ENCODE measurements at places on chromosomes 12 and 14.

DNA sequence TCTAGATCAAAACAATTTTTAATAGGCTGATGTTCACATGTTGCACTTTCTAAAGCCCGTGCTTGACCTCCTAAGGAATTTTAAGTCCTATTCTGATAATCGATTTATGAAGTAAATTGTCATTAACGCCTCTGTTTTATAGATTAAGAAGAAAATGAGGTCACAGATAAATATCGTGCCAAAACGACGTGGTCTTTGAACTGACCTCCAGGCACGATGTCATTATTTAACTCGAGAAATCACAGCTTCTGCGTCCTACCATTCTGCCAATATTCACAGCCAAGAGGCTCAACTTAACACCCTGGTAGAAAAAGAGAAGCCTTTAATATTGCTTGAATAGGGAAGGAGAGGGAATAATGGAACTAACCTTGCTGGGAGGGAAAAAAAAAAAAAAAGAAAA, 888 bp upstream of the EEA1 start:
- DNase-seq = no peak

DNA sequence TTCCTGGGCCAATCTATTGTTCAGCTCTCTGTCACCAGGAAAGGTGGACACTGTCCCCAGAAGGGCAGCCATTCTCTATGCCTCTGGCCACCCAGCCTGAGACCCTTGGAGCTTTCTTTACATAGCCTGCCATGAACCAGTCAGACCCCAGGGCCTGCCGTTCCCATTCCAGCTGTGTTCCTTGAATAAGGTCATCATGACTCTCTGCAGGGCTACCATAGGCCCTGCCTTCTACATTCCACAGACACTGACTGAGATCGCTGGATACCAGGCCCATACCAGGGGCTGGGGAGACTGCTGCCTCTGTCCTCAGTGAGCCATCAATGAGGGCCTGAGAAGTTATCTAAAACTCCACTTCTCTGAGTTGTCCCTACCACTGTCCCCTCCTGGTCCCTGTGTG, 75.5 kb downstream of the SYNE3 start:
- DNase-seq = no peak

GRCh38 chr12:104788840-104789271, 169.2 kb downstream of the SLC41A2 start:
- no peak for DNase-seq

GRCh38 chr12:54352891-54353874, 11.1 kb downstream of the GPR84 start:
- no peak for DNase-seq

DNA sequence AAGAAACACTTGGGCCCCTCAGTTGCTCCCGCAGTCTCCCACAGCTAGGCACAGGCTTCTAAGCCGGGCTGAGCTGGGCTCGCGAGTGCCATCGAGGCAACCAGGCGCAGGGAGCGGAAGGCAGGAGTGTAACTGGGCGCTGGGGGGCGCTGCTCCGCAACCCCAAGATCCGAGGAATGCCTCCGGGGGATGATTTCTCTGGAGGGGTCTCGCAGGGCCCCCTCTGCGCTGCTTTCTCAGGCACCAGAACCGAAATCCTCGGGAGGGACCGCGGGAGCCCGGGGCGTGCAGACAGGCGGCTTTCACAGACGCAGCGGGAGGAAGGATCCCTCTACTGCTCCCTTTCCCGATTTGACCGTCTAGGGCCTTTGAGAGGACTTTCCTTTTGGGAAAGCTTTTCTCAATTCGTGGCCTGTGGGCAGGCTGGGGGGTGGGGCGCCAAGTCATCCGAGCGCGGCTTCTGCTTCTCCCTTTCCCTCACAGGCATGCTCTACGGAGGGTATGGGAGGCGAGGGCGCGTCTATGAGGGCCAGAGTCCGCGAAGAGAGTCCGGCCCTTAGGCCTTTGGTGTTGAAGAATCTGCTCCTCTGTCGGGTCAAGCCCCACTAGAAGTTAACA, 4.3 kb upstream of the NKX2-1 start:
- DNase-seq = peak; percentile 23

- no peak for DNase-seq
Observed at GRCh38 chr14:95313707-95314106, 6.0 kb downstream of the CLMN start.

- DNase-seq = no peak
Observed at GRCh38 chr14:32013083-32013482, 64.0 kb upstream of the ARHGAP5 start.

DNA sequence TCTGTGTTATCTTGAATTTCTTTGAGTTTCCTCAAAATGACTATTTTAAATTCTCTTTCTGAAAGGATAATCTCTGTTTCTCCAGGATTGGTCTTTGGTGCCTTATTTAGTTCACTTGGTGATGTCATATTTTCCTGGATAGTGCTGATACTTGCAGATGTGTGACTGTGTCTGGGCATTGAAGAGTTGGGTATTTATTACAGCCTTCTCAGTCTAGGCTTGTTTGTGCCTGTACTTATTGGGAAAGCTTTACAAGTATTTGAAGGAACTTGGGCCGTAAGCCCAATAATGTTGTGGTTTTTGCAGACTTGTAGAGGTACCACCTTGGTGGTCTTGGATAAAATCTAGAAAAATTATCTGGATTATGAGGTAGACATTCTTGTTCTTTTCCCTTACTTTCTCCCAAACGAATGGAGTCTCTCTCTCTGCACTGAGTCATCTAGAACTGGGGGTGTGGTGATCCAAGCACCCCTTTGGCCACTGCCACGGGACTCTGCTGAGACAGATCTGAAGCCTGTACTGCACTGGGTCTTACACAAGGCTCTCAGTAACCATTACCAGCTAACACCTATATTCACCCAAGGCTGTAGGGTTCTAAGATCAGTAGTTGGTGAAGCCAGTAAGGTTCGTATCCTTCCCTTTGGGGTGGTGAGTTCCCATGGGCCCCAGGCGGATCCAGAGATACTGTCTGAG, 703.7 kb upstream of the MGAT4C start:
- DNase-seq = no peak

GRCh38 chr12:68240079-68240478, 13.3 kb downstream of the IL22 start:
- no peak for DNase-seq

DNA sequence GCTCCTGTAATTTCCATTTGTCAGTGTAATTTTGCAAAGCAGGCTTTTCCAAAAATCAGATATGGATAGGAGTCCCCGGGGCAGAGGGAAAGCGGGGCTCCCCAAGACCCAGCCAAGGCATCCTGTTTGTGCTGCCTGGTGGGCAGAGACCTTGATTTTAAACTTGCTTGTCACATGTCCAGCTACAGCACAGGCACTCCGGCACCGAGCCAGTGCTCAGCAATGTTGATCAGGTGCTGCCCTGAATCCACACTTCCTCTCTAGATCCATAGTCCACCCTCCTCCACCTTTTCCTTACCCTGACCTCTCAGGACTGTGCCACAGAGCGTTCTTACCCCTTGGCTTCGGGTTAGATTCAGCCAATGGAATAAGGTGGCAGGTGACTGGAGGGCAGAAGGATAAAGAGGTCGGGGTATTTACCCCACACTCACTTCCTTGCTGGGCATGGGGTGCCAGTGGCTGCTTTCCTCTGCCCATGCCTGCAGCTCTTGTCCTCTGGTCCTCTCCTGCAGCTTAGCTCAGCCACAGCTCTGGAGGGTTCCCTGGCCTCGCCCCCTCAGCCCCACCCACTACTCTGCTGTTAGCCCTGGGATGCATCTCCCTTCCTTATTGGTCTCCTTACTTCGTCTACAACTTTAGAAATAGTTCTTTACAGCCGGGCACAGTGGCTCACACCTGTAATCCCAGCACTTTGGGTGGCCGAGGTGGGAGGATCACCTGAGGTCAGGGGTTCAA, 80.1 kb downstream of the IRF2BPL start:
- no peak for DNase-seq

- DNase-seq = no peak
Observed at GRCh38 chr14:22174412-22175277, 414.4 kb downstream of the DAD1 start.

- DNase-seq = peak; percentile 6
Observed at GRCh38 chr12:74021937-74022336, 515.7 kb upstream of the ATXN7L3B start.

- DNase-seq = peak; percentile 66
Observed at GRCh38 chr14:92513966-92514843, 624 bp downstream of the RIN3 start.

- DNase-seq = no peak
Observed at GRCh38 chr14:60651086-60651795, 2.0 kb upstream of the SIX1 start.

GRCh38 chr12:116358893-116359761, 81.6 kb upstream of the MED13L start:
- peak; percentile 67 for DNase-seq

- no peak for DNase-seq
Observed at GRCh38 chr12:92299344-92299743, 153.7 kb upstream of the BTG1 start.

DNA sequence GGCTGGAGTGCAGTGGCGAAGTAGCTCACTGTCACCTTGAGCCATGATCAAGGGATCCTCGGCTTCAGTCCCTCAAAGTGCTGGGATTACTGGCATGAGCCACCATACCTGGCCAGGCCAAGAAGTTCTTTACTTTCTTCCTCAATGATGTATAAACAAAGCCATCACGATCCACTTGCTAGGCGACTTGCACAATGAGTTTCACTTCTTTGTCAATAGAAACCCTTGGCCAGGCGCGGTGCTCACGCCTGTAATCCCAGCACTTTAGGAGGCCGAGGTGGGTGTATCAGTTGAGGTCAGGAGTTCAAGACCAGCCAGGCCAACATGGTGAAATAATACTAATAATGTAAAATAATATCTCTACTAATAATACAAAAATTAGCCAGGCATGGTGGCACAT, 14.4 kb upstream of the SPSB2 start:
- DNase-seq = no peak

- no peak for DNase-seq
Observed at GRCh38 chr14:68688872-68689371, 103.9 kb downstream of the ZFP36L1 start.

- no peak for DNase-seq
Observed at GRCh38 chr14:70796551-70796950, 12.8 kb downstream of the MAP3K9 start.

DNA sequence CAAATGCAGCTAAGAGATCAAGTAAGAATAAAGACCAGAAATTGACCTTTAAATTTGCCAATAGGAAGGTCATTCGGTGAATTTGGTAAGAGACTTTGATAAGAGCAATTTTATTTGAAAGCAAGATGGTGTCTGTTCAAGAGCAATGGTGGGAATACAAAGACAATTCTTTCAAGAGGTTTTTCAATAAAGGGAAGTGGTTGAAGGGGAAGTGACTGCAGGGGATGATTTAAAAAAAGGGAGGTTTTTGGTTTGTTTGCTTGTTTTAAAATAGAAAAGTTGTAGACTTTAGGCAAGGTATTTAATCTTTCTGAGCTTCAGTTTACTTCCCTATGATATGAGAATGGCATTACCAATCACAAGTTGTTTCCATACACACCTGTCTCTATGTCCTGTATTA, 4.3 kb upstream of the APPL2 start:
- DNase-seq = no peak

GRCh38 chr12:120365675-120366340, 3.2 kb downstream of the MSI1 start:
- no peak for DNase-seq

DNA sequence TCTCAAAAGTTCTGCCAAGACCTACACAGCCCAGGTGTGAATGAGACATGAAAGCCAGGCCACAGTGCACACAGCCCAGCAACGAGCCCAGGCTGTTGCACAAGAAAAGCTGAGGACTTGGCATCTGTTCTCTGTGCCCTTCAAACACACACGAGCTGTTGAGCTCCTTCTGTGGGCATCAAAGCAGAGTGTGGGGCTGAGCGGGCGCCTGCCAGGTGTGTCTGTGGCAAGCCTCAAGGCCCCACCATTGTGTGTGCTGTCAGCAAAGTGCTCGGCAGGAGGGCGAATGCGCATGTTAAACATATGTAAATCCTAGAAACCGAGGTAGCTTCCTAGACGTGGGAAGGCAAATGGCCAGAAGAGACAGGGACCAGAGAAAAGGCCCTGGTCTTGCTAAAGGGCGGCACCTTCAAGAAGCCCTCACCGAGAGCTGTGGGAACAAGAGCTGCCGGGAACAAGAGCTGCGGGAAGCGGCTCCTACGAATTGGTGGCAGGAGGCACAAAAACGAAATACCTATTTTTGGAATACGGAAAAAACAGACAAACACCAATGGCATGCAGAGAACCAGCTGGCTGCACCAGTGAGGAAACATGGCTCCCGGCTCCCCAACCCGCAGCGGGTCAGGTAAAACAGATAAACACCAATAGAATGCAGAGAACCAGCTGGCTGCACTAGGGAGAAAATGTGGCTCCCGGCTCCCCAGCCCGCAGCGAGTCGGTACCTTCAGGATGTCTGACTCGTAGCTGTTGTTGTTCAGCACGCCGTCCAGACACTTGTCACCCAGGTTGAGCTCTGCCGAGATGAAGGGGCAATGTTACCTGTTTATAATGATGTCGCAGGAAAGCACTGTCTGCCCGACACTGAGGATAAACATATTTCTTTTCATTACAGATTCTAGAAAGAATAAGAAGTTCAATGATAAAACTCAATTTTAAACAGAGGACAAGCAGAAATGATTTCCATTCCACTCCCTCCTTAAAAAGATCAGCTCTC, 19.0 kb upstream of the GOLGA3 start:
- no peak for DNase-seq

DNA sequence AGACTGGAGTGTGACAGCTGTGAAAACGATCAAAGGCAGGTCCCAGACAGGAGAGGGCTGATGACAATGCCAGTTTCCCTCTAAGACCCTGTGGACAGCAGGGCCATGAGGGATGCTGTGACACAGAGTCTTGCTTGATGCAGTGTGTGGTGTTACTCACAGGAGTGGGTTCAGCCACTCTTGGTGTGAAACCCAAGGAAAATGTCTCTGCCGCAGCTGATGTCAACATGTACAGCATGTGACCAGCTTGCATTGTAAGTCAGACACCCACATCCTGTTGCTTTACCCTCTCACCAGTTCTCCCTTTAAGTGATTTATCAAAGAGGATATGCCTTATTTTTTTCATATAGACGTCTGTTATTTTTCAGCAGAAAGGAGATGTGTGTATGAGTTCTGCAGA, 268.6 kb downstream of the BTG1 start:
- no peak for DNase-seq

DNA sequence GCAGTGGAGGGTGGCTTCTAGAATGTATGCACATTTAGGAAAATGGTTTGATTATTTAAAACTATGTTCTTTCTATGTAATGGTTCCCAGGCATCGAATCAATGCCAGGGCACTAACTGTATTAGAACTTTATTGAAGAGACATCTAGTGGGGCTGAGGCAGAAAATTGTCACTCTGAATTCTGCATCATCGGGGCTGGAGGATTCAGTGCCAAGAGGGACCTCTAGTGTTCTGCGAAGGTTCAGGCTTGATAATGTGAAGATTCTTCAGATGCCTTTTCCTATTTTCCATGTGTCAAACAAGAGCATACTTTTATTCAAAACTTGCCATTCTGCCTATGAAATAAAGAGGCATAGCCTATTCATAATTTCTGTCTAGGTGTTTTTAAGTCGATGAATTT, 146.3 kb downstream of the CAND1 start:
- no peak for DNase-seq

All from GM13977 (cell line).